Activated CD8-positive, alpha-beta memory T cell treated with anti-CD3 and anti-CD28 coated beads for 4 hours (primary cell): ENCODE measurements at places on chromosomes 1 and 21.

DNA sequence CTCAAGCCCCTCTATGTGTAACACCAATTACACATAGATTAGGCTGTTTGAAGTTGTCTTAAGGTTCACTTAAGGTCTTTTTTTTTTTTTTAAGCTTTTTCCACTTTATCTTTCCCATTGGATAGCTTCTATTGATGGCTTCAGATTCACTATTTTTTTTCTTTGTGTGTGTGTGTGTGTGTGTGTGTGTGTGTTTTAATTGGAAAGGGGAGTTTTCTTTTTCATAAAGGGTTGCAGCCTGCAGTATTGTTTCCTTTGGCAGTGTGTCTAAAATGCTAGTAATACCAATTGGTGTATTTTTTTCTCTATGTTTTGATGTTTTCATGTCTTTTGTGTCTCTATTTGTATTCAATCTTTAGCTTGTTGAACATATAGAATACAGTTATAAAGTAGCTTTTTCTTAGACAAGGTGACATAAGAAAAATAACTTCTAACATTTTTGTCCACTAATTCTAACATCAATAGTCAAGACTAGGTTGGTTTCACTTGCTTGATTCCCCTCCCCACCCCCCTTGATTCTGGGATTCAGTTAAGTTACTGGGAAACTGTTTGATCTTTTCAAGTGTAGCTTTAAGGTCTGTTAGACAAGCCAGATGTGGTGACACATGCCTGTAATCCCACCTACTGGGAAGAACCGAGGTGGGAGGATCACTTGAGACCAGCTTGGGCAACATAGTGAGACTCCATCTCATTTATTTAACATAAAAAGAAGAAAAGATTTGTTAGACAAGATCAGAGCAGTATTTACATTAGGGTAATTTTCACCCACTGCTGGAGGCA lies 21.4 kb downstream of the PRRC2C start:
- no peak for DNase-seq

DNA sequence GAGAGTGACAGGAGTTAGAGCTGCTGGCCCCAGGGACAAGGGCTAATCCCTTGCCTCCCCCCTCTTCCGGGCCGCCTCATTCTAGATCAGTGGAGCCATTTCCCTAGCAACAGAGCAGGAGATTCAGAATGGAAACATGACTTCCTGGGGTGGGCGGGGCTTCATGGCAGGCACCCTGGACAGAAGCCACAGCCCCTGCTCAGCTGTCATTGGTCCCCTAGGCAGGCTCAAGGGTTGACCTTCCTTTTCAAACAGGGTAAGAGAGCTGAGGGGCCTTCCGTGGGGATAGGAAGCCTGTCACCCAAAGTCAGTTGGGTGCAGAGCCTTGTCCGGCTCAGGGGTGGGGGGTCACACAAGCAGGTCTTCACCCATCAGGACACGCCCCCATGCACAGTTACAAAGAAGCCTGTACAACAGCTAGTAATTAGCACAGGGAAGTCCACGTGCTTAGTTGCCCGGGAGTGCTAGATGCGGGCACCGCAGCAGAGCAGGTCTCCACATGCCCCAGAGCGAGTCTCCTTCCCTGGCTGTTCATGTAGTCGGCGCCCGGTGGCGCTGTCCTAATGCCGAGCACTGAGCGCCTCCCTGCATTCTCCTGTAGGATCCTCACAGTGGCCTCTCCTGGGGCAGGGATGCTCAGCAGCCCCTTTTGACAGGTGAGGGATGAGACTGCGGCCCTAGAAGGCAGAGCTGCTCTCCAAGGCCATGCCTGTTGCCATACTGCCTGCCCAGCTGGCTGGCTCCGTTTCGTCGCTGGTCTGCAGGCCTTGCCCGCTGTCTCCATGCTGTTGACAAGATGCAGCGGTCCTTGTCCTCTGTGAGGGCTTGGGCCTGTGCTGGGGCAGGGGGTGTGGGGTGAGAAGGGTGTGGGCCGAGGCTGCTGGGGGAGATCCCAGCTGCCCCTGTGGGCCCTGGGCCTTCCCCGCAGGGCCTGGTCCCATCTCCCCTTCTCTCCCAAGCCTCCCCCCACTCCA lies 5.1 kb downstream of the TMEM201 start:
- DNase-seq = no peak

GRCh38 chr1:151085953-151086559 lies 15.5 kb downstream of the GABPB2 start:
- DNase-seq = no peak

GRCh38 chr21:27787046-27787445 lies 820.2 kb upstream of the ADAMTS5 start:
- no peak for DNase-seq

GRCh38 chr1:160859166-160859565 lies 3.5 kb downstream of the CD244 start:
- no peak for DNase-seq

DNA sequence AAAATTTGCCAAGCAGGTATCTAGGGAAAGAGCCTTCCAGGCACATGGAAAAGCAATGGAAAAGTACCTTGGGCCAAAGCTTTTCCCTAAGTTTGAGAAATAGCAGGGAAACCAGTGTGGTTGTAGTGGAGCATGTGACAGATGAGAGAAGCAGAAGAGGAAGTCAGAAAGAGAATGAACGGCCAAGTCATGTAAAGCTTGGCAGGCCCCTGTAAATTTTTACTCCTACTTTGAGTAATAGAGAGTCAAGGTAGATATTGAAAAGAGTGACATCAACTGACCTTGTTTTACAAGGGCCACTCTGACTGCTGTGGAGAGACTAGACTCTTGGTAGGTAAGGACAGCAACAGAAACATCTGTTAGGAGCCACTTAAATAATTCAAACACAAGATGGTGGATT lies 180.9 kb upstream of the PRMT6 start:
- DNase-seq = no peak

- DNase-seq = no peak
Measured at GRCh38 chr1:241482761-241483250, 36.7 kb downstream of the FH start.

GRCh38 chr1:162062542-162063015 lies 6.9 kb upstream of the NOS1AP start:
- no peak for DNase-seq

DNA sequence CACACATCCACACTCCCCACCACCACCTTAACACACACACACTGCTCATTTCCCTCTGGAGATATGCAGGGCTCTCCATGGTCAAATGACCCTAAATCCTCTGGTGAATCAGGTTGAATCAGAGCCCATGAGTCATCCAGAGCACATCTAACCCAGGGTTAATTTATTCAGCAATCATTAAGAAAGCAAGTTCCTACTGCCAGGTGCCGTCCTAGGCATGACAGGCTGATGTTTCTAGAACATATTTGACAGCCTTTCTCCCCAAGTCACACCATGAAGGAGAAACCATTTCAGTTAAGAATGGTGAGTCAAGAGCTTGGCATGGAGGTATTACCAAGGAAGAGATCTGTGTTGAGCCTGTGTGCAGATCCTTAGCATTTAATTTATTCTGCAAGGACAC lies 194.3 kb upstream of the CAMK1G start:
- no peak for DNase-seq

GRCh38 chr1:21268281-21269239 lies 21.7 kb downstream of the ECE1 start:
- DNase-seq = no peak

- no peak for DNase-seq
Measured at GRCh38 chr1:199669916-199670315, 357.6 kb upstream of the NR5A2 start.

GRCh38 chr1:203656796-203657747 lies 30.4 kb downstream of the ATP2B4 start:
- DNase-seq = no peak

DNA sequence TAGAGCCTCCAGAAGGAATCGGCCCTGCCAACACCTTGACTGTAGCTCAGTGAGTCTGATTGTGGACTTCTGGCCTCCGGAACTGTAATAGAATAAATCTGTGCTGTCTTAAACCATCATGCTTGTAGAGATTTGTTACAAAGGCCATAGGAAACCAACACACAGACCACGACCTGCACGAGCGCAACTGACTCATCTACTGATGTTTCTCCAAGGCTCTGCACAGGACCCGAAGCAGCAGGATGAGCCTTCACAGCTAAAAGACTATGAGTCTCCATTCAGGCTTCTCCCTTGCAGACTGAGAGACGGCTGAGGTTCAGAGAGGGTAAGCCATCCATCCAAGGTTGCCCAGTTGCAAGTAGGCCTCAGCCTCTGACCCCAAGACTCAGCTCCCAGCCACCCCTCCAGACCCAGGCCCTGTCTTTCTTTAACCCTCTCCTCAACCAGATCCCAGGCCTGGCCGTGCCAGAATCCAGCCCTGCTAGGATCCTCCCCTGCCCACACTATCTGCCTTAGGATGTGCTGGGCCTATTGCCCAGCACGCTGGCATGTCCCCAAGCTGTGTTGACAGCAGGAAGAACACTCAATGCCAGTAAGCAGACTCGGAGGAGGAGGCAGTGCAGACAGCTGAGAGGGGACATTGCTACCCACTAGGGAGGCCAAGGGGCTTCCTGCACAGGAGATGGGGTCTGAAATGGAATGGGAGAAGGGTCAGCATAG lies 109.0 kb downstream of the HMGB4 start:
- no peak for DNase-seq

DNA sequence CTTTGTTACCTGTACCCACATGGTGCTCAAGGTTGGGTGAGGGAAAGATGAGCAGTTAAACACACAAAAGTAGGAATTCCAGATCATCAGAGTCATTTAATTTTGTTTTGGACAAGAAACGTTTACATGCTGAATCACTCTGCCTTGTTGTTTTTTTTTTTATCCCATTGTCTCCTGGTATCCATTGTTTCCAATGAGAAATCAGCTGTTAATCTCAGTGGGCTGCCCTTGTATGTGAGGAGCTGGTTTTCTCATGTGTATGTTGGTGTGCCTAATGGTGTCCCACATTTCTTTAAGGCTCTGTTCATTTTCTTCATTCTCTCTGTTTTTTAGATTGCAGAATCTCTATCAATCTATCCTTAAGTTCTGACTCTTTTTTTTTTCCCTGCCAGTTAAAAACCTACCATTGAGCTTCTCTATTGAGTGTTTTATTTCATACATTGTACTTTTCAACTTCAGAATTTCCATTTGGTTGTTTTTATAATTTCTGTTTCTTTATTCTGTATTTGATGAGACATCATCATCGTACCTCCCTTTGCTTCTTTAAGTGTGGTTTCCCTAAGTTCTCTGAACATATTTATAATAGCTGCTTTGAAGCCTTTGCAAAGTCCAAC lies 8.8 kb upstream of the OBSCN start:
- no peak for DNase-seq

- no peak for DNase-seq
Measured at GRCh38 chr1:70902211-70902610, 145.4 kb downstream of the PTGER3 start.

GRCh38 chr1:206581571-206581981 lies 30.7 kb downstream of the EIF2D start:
- DNase-seq = peak; percentile 72

DNA sequence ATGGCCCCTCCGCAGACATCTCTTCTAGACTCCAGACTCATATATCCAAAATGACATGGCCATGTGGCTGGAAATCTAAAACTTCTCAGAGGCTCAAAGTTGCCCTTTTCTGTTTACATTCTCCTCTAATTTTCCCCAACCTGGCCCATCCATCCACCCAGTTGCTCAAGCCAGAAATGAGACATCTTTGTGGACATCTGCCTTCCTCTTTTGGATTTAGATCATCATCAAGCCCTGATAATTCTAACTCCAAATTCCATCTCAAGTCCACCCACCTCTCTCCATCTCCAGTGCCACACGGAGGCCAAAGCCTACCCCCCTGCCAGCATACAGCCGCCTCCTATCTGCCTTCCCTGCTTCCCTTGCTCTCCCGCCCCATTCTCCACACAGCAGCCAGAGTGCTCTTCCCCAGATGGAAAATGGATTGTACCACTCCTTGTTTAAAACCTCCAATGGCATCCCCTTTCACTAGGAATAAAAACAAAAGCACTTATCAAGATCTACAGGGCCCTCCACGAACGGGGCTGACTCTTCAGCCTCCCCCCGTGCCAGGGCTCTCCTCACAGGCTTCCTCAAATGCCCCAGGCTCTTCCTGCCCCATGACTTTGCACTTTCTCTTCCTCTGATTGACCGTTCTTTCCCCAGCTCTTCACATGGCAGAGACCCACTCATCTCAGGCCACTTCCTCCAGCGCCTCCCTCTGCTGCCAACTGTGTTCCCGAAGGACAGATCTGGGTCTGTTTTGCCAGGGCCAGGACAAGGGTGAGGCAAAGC lies 40.1 kb downstream of the SYT6 start:
- DNase-seq = no peak

DNA sequence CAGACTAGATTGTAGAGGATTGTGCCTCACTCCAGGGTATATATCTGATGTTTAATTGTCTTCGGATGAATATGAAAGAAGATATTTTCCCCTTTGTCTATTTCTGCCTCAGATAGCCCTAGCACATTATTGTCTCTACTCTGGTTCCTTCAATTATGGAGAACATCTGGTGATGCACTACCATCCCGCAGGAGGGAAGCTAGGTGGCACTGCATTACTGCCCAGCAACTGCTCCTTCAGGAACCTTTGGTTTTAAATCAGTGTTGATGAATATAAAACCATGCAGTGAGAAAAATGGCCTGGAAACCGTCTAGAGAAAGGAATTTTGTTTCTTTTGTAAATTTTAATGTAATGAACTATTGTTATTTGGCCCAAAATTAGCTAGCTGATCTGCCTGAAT lies 68.5 kb downstream of the GPR88 start:
- DNase-seq = no peak

GRCh38 chr1:177884479-177885021 lies 85.3 kb downstream of the SEC16B start:
- DNase-seq = no peak

- DNase-seq = no peak
Measured at GRCh38 chr1:28354121-28354520, 15.4 kb upstream of the PHACTR4 start.

DNA sequence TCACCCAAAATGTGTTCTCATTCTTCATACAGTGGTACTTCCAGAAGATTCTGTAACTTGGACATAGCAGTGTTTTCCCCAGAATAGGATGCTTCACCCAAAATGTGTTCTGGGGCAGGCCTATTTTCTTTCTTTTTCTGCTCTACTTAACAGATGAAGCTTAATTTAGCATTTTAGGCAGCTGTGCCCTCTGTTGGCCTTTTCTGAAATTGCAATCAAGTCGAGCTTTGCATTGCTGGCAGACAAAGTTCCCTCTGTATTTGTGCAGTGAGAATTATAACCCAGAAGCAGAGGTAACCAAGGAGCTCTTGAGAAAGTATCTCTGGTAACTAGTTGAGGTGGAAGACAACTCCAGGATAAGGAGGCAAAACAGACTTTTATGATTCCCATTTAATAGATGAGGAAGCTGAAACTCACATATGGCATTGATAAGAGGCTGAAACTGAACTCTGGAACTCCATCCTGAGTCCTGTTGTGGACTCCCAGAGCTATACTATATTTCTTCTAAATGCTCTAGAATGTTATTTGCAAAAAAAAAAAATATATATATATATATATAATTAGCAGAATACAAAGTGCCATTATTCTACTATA lies 50.3 kb upstream of the L1TD1 start:
- DNase-seq = peak; percentile 1

GRCh38 chr21:26491663-26492062 lies 81.4 kb downstream of the CYYR1 start:
- no peak for DNase-seq

- DNase-seq = no peak
Measured at GRCh38 chr1:37306461-37306860, 167.9 kb upstream of the ZC3H12A start.

- DNase-seq = no peak
Measured at GRCh38 chr21:44425895-44426662, 29.2 kb upstream of the LRRC3 start.

GRCh38 chr1:185533596-185533995 lies 200.6 kb upstream of the HMCN1 start:
- no peak for DNase-seq
